ENCODE measurements at places on chromosomes 2 and 18.
A peak's percentile ranks its signal among the peaks of the same experiment; 100 is the strongest.

GRCh38 chr2:176038694-176039093 lies 36.6 kb upstream of the LNPK start:
- peak; percentile 58 for DNase-seq

GRCh38 chr18:56945171-56946083 lies 201.5 kb upstream of the BOD1L2 start:
- DNase-seq, result no peak

DNA sequence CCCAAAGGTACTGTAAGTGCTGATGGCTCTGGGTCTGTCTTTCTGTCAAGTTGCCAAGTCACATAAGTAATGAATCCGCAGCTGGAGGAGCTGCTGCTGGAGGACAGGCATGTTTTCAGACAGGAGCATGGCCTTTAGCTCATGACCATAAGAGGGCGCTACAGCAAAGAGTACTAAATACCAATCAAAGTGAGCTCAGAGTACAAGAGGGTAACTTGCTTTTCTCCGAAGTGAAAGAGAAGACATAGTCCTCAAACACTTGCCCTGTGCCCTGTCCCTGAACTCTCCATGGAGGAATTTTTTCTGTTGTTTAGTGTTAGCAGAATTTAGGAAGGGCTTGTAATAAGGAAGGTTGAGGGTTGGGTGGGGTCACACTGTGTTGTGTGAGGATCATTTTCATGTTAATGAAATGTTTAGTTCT lies 58.0 kb upstream of the EML6 start:
- peak; percentile 45 for DNase-seq

- DNase-seq, result no peak
These were observed 28.1 kb downstream of the PRELID3A start for GRCh38 chr18:12435867-12436266.

GRCh38 chr2:177669201-177669600 lies 276.6 kb downstream of the AGPS start:
- DNase-seq, result no peak

Data from HT1080 (cell line).